ENCODE measurements at places on chromosomes 16 and 17. TPM values are rescaled to one million over a fixed set of nuclear protein-coding genes. Genes with fewer than 3 reads are reported as not detected.

CCL5 gene
- total RNA-seq, result not detected

DNA sequence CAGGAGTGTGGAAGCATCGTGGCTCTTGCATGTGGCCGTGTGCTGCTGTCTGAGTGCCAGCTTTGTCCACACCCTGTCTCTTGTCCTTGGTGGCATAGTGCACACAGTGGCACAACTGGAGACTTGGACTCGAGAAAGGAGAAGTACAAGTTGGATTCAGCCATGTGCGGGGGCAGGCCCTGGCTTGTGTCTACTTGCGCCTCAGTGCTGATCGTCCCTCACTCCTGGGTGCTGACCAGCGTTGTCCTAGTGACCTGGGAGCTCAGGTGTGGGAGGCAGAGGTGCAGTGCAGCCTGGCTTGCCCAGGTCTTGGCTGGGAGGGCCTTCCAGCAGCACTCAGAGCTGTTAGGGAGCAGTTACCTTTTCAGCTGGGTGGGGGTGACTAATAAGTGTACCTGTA lies 20.6 kb downstream of the MPRIP start:
- H3K36me3 ChIP-seq, result peaks cover 1% of the 10 kb centered on the region
- no peaks in the 10 kb centered on the region for H3K4me1 ChIP-seq
- no peaks in the 10 kb centered on the region for H3K27me3 ChIP-seq
- no peak overlapping the region for H3K27ac ChIP-seq
- H3K4me3 ChIP-seq, result no peak overlapping the region

ABI3 gene
- total RNA-seq, result 2.4 TPM

ZNF785 gene
- total RNA-seq, result 17.0 TPM

GRCh38 chr17:72613396-72613795 lies 479.1 kb downstream of the SLC39A11 start:
- no peaks in the 10 kb centered on the region for H3K27me3 ChIP-seq
- H3K4me3 ChIP-seq, result no peak overlapping the region
- 0 out of 2 replicates have a peak, but pooled peaks cover 5% of the 10 kb centered on the region for H3K4me1 ChIP-seq
- H3K27ac ChIP-seq, result no peak overlapping the region
- no peaks in the 10 kb centered on the region for H3K36me3 ChIP-seq

HSD11B2 gene
- 35.1 TPM for total RNA-seq

GRCh38 chr17:82297280-82297713 lies 20.1 kb downstream of the CD7 start:
- H3K4me3 ChIP-seq, result peak overlapping the region; percentile 60
- no peaks in the 10 kb centered on the region for H3K27me3 ChIP-seq
- H3K4me1 ChIP-seq, result no peaks in the 10 kb centered on the region
- DNase-seq, result no peak
- H3K36me3 ChIP-seq, result no peaks in the 10 kb centered on the region
- no peak overlapping the region for H3K27ac ChIP-seq

DNA sequence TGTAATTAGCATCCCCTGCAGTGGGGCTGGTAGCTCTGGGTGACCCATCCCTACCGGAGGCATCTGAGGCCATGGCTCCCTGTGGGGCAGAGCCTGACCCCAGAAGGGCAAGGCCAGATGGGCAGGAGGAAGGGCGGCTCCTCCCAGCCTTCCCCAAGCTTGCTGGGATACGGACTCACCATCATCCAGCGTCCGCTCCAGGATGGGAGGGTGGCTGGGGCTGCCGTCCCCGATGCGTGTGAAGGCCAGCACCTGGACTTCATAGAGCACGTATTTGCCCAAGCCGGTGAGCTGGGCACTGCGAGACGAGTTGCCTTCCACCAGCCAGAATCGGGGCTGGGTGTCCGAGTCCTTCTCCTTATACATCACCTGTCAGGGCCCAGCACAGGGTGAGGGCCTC lies 81.6 kb upstream of the CDC42EP4 start:
- peak; percentile 26 for DNase-seq
- H3K27ac ChIP-seq, result no peak overlapping the region
- no peaks in the 10 kb centered on the region for H3K27me3 ChIP-seq
- no peak overlapping the region for H3K4me3 ChIP-seq
- H3K4me1 ChIP-seq, result no peaks in the 10 kb centered on the region

- H3K27ac ChIP-seq, result no peak overlapping the region
- no peak overlapping the region for H3K4me3 ChIP-seq
- no peak for DNase-seq
- peaks cover 3% of the 10 kb centered on the region for H3K4me1 ChIP-seq
These were observed 11.2 kb downstream of the MYH10 start for GRCh38 chr17:8619294-8619693.

UMOD gene
- total RNA-seq, result not detected
